ENCODE measurements at places on chromosomes 3 and 15.

DNA sequence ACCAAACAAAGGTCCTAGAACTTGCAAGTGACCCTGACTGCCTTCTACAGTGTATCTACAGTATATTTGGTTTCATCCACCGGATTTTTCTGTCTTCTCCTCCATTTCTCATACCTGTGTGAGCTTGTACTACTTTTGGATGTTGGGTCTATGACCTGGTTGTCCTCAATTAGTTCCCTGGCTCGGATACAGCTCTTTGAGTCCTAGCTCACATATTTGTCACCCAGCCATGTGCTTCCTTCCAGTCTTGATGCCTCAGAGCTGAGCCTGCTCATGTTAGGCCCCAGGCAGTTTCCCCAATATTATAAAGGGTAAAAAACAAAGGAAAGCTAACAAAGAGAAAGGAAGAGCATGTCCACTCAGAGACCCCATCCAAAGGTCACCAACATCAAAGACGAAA, 28.2 kb downstream of the ZNF385D start:
- DNase-seq, result no peak

GRCh38 chr15:40445421-40445922, 4.7 kb downstream of the BAHD1 start:
- DNase-seq, result no peak

- DNase-seq, result no peak
These were observed at the start of gene MST1R for GRCh38 chr3:49903451-49904424. MST1R (minus strand) TSS chr3:49903873; CDS start chr3:49903609, 264 bp downstream.

GRCh38 chr3:38620236-38620635, 29.3 kb downstream of the SCN5A start:
- no peak for DNase-seq

DNA sequence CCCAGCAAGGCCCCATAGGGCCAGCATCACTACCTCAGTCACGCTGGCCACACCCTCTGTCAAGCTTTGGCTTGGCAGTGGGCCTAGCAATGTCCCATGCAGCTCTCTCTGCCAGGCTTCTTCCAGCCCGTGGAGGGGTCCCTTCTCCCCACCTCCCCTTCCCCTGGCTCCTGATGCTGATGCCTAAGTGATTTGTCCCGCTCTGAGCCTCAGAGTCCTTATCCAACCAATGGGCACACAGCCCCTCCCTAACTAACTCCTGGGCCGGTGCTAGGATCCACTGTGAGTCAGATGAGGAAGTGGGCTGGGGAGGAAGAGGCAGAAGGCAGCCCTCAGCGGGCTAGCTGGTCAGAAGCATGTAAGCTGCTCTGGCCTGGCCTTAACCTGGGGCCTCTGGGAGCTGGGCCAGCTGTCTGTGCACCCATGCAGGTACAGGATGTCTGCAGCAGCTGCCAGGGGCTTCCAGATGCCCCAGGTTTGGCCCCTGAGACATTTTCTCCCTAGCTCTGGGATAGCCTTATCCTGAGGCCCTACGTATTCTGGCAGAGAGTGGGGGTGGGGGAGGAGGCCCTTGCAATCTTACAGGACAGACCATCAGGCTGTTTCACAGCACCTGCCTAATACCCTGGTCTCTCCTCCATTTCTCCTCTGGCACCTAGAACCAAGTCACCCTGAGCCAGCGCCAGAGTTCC, 740 bp upstream of the ZBTB47 start:
- DNase-seq, result no peak
